Femur (tissue), 1 donor: ENCODE measurements at places on chromosomes 16 and 17.

GRCh38 chr16:57530104-57530521, 6.3 kb downstream of the CCDC102A start:
- peak; percentile 51 for DNase-seq

DNA sequence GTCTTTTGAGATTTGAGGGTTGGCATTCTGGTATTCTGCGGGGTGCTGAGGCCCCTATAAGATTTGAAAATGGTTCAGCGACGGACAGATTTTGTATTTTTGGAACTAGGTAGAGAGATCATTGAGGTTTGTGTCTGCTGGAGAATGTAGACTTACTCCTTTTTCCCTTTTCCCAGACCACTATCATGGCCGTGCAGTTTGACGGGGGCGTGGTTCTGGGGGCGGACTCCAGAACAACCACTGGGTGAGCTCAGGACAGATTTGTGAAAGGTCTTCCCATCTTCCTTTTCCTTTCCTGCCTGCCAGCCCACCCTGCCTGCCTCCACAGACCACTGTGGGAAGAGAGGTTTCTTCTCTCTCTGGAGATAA, 572 bp downstream of the PSMB6 start:
- no peak for DNase-seq

GRCh38 chr17:27630607-27631410, at the start of gene LGALS9:
Gene LGALS9, plus strand, starts transcription at chr17:27631188. Its CDS starts 78 bp downstream, at chr17:27631266.
- DNase-seq, result no peak

DNA sequence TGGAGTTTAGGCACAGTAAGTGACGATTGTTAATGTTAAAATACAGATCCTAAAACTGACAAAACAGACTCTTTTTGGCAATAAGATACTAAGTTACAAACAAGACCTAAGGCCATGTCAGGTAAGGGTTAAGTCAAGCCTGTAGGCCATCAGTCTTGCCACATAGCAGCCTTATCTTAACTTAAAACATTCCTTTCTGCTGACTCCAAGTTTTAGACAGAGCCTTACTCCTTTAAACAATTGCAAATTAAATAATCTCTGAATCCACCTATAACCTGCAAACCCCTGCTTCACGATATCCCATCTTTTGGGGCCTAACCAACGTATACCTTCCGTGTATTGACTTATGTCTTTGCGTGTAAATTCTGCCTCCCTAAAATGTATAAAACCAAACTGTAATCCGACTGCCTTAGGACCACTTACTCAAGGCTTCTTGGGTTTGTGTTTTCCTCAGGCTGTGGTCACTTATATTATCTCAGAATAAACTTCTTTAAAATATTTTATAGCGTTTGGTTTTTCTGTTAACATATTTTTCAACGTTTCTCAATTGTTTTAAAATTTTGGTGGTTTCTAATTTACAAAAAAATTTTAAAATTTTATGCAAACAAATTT, 64.4 kb downstream of the EFCAB5 start:
- DNase-seq, result no peak

GRCh38 chr16:69143116-69143515, 10.7 kb downstream of the UTP4 start:
- DNase-seq, result no peak

DNA sequence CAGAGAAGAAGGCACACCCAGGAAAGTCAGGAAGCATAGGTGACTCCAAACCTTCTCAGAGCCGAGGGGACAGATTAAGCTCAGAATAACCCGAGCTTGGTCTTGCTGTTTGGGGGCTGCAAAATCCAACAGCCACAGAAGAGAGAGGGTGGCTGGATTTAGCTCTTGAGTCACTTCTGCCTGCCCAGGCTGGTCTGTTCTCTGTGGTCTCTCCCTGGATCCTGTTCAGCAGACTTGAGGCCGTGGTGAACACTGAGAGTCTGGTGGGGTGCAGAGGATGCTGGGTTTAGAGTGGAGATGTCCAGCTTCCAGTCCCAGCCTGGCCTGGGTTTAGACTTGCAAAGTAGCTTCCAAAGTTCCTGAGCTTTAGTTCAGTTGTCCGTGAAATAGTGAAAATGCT, 8.8 kb downstream of the SLC26A11 start:
- DNase-seq, result no peak

DNA sequence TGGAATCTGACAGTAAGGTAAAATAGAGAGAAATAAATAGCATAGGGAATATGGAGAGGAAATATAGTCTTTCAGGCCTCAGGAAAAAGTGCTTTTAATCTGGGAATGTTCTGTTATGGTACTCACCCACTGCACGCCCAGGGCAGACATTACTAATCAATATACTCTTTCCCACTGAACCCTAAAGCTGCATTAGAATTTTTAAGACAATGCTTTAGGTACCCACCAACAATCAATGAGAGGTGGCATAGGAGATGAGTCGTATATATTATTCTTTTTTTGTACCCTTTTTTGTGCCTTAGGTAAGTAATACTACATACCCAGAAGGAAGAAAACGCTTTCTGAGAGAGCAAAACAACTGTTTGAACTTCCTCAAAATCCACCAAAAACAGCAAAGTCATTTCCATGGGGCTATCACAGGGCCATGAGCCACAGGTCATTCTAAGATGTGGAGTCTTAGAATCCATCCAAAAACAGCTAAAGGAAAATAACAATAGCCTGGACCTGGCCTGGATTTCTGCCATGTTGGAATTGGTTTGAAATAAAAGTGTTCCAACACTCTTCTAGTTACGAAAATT, 542.1 kb downstream of the XYLT1 start:
- no peak for DNase-seq

GRCh38 chr16:76483307-76483909, 206.2 kb downstream of the CNTNAP4 start:
- no peak for DNase-seq

GRCh38 chr16:68229431-68230175, 6.3 kb downstream of the ESRP2 start:
- DNase-seq, result peak; percentile 70

DNA sequence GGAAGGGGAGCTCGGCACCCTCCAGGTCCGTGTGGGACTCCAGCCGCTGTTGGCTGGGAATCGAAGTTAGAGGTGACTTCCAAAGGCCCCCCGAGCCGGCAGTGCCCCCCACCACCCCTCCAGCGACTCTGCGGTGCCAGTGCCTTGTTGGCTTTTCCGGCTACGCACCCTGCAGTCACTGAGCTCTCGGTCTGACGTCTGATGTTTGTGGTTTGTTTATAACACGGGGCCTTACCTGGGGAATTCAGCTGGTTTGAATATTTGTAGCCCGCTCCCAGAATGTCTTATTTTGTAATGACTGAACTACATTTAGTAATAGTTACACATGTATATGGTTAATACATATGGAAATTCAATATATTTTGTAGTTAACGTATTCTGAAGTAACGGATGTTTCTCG, 7.1 kb upstream of the BAIAP3 start:
- no peak for DNase-seq

- peak; percentile 87 for DNase-seq
Observed at GRCh38 chr17:8745586-8746500, 1.2 kb upstream of the CCDC42 start.

DNA sequence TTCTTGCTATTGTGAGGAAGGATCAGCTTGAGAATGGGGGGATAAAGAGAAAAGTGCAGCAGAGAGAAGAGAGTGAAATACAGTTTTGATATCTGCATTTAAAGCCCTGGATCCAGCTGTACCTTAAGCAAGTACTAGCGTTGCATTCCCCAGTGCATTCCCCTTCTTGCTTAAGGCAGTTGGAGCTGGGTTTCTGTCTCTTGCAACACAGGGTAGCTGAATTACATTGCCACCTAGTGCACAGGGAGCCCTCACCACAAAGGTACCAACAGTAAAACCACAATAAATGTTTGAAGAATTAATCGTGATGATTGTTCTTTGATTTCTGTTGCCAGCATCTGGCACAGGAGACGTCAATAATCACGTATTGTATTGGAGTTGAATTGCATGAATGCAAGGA, 588.7 kb downstream of the RBFOX1 start:
- no peak for DNase-seq

DNA sequence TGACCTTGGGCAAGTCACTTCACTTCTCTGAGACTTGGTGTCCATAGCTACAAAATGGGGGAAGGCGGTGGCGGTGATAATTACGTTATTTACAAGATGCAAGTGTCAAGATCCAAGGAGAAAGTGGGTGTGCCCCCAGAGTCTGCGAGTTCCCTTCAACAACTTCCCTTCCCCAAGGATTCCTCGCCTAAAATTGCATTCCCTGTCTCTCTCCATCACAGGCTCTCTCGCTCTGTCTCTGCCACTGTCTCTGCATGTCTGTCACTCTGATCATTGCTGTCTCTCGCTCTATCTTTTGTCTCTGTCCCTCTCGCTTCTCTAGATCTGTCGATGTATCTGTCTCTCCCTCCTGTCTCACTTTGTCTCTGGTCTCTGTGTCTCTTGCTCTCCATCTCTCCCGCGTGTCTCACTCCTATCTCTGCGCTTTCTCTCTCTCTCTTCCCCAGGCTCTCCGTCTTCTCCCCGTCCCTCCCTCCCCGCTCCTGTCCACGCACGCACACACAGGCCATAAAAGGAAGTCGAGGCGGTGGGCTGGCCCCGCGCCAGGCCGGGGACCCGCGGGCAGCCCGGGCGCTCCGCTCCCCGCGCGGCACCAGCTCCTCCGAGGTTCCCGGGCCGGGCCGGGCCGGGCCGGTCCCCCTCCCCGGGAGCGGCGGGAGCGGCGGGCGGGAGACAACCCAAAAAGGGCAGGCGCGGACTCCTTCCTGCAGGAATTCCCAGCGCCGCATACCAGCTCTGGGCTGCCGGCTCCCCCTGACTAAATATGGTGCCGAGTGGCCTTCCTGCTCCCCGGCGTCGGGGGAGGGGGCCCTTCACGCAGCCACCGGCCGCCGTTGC, 1.1 kb upstream of the MYH11 start:
- peak; percentile 45 for DNase-seq

GRCh38 chr17:65730711-65731169, 169.3 kb upstream of the AXIN2 start:
- DNase-seq, result no peak

DNA sequence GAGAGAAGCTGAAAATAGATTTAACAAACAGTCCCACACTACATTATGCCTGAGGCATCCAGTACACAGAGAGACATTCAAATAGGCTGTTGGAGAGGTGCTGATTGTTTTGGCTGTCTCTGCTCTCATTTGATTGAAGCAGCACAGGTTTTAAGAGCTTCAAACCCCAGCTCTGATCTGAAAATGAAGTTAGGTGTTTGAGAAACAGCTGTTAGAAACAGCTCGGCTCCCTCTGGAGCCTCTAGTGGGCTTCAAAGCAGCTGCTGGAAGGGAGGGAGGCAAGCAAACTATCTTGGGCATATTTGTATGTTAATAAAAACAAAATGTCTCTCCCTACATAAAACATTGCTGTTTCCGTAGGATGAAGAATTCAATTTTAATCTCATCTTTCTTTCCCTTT, 607.3 kb upstream of the GOT2 start:
- DNase-seq, result no peak

DNA sequence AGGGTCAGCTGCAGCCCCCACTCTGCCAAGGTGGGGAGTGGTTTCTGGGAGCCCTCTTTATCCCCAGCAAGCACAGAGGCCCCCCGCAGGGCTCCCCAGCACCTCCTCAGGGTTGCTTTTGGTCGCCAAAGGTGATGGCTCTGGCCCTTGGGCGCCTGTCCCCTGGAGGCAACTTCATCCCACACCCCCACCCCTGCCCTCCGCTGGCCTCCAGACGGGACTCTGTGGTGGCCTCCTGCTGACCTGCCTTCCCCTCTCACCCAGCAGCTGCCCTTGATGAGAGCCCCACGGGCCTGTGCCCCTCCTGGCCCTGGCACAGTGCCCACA, 7.8 kb upstream of the RHOT2 start:
- DNase-seq, result no peak

DNA sequence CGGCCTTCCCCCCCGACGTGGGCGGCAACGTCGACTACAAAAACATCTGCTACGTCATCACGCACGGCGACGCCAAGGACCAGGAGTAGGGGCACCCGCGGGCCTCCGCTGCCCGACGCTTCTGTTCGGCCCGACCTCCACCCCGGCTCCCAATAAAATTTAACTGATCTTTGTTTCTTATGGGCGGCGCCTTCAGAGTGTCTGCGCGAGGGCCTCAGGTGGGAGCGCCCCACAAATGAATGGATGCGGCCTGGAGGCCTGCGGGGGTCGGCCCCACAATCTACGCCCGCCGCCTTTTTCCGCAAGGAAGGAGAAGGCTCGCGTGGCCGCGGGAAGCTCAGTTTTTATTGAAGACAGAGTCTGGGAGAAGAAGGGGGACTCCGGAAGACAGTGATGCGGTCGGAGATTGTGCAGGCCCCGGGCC, 3.2 kb downstream of the MYL11 start:
- peak; percentile 95 for DNase-seq

DNA sequence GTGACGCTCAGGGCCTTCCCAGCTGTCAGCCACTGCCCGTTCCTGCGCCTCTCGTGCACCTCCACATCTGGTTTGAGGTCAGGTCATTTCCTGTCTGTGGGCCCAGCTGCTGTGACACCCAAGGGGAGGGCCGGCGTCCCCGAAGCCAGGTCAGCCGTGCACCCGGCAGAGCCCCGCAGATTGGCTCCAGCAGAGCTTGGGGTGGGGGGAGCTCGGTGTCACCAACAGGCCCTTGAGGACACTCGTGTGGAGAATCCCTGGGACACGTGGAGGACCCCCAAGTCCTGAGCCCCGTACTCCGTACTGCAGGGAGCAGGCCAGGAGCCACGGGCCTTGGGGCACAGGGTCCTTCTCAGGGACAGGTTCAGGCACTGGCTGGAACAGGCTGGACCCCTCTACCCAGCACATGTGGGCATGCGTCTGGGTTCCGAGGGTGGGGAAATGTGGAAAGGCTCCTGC, 4.8 kb downstream of the SPATA2L start:
- no peak for DNase-seq

GRCh38 chr16:89201439-89202377, 1.4 kb upstream of the SLC22A31 start:
- peak; percentile 78 for DNase-seq

DNA sequence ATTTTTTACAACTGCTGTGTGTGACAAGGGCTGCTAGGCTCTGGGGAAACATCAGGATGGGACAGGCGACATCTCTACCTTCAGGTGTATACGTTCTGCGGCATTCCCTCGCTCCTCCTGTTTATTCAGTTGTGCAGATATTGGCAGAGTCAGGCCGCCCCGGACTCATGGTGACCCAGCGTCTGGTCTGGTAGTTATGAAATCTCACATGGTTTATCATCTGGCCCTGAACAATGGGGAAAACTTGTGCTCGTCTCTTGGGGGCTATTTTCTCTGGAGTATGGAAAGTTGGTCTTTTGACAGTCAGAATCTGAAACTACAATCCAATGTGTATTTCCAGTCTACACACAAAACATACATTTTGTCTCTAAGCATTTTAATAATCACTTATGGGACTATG, 3.3 kb downstream of the MARCHF10 start:
- DNase-seq, result peak; percentile 7

DNA sequence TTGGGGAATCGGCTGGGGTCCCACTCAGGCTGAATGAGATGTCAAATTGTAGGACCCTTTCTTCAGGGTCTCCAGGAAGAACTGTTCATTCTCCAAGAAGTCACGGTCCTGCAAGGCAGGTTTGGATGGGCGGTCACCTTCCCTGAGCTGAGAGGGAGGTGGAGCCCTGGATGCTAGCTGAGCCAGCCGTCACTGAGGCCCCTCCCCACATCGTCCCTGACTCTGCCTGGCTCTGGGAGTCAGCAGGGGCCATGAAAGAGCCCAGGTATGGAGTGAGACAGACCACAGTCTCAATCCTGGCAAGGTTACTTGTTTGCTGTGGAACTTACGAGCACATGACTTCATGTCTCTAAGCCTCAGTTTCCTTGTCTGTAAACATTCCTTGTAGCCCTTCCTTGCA, 6.0 kb upstream of the MRPL38 start:
- DNase-seq, result no peak

- DNase-seq, result no peak
Observed at GRCh38 chr17:29138184-29138955, 41.8 kb downstream of the MYO18A start.
